GM23248 (cell line): ENCODE measurements at places on chromosomes 2 and 18. TPM values are rescaled to one million over a fixed set of nuclear protein-coding genes. Genes with fewer than 3 reads are reported as not detected.

The FTCDNL1 gene
- polyA plus RNA-seq = 1.6 and 1.9 TPM in 2 replicates

DNA sequence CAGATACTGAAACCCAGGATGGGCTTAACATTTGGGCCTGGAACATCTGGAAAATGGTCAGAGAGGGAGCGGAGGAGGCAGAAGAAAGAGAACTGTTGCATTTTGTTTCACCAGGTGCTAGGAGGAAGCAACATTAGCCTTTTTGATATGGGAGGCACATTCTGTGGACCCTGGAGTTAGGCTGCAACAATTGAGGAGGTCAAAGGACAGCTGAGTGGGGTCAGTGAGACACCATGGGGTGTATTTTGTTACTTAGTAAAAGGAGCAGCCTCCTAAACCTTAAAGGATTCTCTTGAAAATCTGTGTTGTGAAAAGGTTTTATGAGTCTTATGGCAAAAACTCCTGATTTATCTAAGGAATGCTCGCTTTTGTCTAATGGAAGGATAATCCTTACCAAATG is 124.9 kb downstream of the GREB1L start:
- no peak for DNase-seq

- DNase-seq = peak; percentile 68
Observed at GRCh38 chr2:68709421-68709911, 25.1 kb upstream of the ARHGAP25 start.

The OSGEPL1 gene
- polyA plus RNA-seq = 5.6 and 6.5 TPM in 2 replicates

The FEV gene
- not detected in 2 replicates for polyA plus RNA-seq

GRCh38 chr2:131155208-131155855 is 50.2 kb downstream of the PLEKHB2 start:
- DNase-seq = no peak

The COX5B gene
- polyA plus RNA-seq = 315 and 327 TPM in 2 replicates

The WDFY1 gene
- polyA plus RNA-seq = 60.6 and 65.1 TPM in 2 replicates

The CTNNA2 gene
- not detected in 2 replicates for polyA plus RNA-seq

The NOL4 gene
- not detected in 2 replicates for polyA plus RNA-seq

DNA sequence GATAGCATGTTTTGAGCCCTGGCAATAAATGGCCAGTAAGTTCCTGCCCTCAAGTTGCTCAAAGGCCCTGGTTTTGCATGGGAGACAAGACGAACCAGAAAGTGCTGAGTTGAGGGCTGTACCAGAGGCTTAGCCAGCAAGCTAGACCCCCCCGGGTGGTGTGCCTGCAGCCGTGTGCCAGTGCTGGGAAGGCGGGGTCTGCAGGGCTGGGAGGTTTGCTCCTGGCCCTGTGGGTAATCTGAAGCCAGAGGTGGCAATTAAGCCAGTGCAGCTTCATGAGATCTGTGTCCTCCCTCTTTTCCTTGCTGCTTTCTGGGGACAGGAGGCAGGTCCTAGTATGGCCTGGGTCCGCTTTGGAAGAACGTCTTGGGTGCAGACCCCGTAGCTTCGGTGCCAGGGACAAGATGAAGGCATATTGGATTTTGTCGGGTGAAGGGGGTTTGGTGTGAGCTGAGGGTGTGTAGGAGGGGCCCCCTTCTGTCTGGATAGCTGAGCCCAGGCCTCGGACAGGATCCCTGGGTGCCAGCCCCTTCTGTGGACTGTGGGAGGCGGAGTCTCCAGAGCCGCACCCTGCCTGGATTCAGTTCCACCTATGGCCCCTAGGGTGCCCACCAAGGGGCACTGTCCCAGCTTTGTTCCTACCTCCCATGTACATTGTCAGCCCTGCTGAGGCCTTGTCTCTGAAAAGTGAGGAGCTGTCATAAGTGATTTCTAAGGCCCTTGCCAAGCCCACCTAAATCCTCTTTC is 15.6 kb downstream of the ATOH8 start:
- peak; percentile 54 for DNase-seq

- DNase-seq = no peak
Observed at GRCh38 chr18:14935210-14935609, 187.2 kb downstream of the ANKRD30B start.

The CAB39 gene
- 22.7 and 23.1 TPM in 2 replicates for polyA plus RNA-seq

The GPR17 gene
- 0.11 TPM in 1 of 2 replicates, not detected in the other for polyA plus RNA-seq

DNA sequence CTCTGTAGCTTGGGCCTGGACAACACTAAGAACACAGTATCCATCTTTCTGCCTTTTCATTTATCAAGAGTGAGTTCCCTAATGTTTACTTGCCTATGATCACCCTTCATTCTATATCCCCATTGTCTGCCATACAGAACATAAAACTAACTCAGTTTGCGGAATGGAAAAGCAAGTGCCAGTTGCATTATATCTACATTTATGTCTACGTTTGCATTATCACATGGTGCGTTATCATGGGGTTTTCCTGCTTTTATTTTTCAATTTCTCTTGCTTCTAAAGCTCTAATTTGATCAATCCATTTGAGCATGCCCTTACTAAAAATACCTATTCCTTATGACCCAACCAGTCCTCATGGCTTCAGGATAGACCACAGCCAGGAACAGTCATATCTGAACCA is 421.6 kb upstream of the VWC2L start:
- no peak for DNase-seq

The ZBTB7C gene
- polyA plus RNA-seq = not detected in 2 replicates

GRCh38 chr18:37572736-37573135 is 7.1 kb upstream of the CELF4 start:
- DNase-seq = no peak

DNA sequence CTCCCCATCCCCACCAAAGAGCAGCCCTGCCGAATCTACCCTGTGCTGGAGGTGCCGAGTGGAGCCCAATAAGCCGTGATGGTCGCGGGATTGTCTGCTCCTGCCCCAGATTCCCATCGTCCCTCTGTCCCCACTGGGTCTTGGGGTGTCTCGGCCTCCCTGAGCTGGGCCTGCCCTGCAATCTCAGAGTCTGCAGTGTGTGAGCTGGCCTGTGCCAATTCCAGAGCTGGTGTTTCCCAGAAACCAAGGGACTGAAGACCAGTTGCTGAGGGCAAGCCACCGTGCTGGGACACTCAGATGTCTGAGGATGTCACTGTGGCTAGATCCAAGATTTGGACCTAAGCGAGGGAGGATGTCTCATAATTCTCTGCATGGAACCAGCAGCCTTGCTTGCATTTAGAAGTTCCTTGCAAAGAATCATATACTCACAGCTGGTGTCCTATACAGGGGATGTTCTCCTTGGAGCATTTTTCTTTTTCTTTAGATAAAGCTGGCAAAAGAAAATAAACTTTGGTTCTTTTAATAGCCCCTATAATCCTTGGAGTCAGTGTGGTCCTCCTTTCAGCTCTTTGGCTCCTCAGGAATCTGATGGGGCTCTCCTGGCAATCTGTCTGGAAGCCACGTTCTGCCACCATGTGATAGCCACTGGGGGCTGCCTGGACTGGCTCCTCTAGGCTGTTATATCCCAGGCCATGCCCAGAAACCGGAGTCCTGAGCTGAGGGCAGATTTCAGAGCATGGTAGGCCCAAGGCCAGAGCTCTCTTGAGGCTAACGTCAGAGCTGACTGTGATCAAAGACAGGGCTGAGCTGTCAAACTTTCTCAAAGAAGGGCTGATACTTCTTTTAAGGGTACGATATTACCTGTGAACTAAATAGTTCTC is 140.1 kb upstream of the HAAO start:
- no peak for DNase-seq

The PLEKHB2 gene
- 70.7 and 71.7 TPM in 2 replicates for polyA plus RNA-seq

The YWHAQ gene
- 694 and 728 TPM in 2 replicates for polyA plus RNA-seq

GRCh38 chr2:40592218-40592617 is 140.3 kb upstream of the SLC8A1 start:
- no peak for DNase-seq

The CD8B2 gene
- polyA plus RNA-seq = not detected in 2 replicates

DNA sequence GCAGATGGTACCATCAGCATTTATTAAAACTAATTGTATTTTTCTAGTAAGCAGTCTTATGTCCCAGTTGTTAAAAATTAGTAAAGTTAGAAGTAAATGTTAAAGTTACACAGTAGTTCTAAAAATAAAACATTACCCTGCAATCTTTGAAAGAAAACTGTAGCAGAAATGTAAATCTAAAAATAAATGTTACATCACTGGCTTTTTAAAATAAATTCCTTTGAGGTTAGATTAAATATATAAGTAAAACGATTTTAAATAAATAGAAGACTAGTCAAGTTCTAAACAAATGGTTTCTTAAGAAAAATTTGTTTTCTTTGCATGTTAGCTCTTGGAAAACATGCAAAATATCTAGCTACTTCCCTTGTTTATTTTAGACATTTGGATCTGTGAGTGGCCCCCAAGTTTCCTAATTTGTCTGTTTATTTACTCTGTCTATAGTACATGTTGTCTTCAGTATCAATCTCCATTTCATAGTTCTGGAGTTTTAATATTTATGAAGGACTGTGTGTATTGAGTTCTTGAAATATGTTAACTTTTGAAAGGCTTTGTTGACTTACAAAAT is 58.2 kb downstream of the GLS start:
- no peak for DNase-seq

DNA sequence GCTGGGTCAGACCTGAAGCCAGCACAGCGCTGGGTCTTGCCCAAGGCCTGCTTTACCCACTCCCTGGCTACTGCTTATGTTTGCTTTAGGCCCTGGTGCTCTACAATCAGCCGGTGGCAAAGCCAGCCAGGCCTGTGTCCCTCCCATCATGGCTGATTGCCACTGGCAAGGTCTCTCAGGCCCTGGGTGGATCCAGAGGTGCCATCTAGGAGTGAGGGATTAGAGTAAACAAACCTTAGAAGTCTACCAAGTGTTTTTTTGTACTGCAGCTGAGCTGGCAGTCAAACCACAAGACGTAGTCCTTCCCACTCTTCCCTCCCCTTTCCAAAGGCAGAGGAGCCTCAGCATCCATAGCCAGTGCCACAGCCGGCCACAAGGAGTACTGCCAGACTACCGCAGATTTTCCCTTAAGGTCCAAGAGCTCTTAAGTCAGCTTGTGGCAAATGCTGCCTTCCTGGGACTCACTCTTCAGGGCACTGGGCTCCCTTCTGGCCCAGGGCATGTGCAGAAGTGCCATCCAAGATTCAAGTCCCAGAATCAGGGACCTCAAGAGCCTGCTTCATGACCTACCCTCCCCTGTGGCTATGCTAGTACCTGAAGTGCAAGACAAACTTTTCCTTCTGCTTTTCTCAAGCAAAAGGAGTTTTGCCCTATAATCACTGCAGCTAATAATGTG is 20.0 kb downstream of the IL1RL2 start:
- peak; percentile 52 for DNase-seq

DNA sequence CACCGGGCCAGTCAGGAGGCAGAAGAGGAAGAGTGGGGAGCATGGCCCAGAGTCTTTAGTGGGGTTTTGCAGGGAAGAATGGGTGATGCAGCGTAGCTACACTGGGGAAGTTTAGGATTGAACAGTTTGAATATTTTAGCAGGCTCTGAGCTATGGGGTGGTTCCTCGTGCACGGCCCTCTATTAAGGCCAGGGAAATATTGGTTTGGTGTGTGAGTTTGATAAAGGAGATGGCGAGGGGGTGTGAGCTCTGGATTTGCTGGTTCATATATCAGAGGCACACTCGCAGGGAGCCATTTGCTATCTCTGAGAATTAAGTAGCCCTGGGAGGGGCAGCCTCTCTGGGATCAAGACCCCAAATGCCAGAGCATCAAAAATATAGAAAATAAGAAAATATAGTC is 50.1 kb downstream of the BOLA3 start:
- DNase-seq = no peak

DNA sequence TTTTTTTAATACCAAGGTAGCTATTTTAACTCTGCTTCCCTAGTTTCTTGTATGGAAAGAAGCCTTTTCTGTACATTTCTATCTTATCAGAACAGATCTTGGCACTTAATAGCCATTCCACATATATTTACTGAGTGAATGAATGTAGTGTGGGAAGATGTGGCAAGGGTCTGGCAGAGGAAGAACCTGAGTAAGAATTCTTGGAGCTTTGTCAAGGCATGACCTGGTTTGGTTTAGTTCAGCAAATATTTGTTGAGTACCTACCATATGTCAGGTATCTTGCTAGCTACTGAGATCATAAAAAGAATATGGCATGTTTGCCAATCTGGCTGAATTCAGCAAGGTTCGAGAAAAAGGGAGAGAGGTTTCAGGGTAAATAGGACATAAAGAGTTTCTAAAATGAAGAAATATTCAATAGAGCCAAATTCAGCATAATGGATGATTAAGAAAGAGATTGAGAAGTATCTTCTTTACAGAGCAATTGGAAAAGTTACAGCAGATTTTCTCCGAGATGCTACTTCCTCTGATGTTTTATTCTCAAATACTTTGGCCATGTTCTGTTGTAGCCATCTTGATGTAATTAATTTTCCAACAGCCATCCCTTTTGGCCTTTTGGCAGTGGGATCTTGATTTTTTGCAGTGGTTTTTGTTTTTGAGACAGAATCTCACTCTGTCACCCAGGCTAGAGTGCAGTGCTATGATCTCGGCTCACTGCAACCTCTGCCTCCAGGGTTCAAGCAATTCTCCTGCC is 21.7 kb upstream of the MEP1B start:
- DNase-seq = peak; percentile 13

GRCh38 chr2:88590998-88591613 is 36.2 kb downstream of the EIF2AK3 start:
- DNase-seq = peak; percentile 79

The CRACDL gene
- polyA plus RNA-seq = not detected in 2 replicates
